AG09319 (cell line): ENCODE measurements at places on chromosomes 2 and 18.

DNA sequence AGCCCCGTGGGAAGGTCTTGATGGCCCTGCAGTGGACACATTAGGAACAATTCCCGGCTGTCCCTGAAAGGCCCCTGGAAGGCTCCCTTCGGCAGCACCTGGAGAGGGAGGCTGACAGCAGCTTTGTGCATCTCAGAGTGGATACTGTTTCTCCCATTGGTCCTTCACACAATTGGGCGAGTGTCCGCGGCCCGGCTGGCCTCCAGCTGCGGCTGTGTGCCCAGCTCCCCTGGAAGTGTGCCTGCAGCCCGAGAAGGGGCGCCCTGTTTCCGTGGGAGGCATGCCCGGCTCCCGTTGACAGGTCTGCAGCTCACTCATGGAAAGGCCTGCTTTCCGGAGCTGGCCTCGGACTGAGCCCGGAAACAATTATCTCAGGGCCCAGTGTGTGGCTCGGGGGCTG, 103.7 kb downstream of the LPIN1 start:
- no peak for DNase-seq

- no peak for DNase-seq
These were observed 223.8 kb upstream of the RAB12 start for GRCh38 chr18:8385400-8385799.

GRCh38 chr18:58970943-58971790, 106.5 kb downstream of the ZNF532 start:
- DNase-seq, result no peak

DNA sequence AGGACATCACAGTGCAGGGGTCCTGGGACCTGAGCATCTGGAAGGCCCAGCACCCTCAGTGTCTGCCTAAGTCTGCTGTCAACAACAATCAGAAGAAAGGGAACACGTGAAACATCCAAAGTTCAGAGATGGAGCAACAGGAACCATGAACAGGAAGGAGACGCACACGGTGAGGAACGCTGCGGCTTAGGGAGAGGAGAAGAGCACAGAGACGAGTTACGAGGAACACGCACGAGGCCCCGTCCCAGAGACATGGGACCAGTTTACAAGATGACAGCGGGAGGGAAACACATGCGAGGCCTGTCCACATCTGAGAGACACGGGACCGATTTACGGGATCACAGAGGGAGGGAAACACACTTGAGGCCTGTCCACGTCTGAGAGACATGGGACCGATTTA, 2.9 kb upstream of the KCNG2 start:
- DNase-seq, result no peak

GRCh38 chr2:120189189-120189588, 34.0 kb downstream of the TMEM185B start:
- DNase-seq, result no peak

- no peak for DNase-seq
These were observed 1216.6 kb upstream of the PIK3C3 start for GRCh38 chr18:40738321-40738880.

GRCh38 chr18:45722899-45723298, 1.1 kb upstream of the SLC14A1 start:
- DNase-seq, result no peak

- no peak for DNase-seq
These were observed 100.6 kb downstream of the MYO1B start for GRCh38 chr2:191345788-191346187.

DNA sequence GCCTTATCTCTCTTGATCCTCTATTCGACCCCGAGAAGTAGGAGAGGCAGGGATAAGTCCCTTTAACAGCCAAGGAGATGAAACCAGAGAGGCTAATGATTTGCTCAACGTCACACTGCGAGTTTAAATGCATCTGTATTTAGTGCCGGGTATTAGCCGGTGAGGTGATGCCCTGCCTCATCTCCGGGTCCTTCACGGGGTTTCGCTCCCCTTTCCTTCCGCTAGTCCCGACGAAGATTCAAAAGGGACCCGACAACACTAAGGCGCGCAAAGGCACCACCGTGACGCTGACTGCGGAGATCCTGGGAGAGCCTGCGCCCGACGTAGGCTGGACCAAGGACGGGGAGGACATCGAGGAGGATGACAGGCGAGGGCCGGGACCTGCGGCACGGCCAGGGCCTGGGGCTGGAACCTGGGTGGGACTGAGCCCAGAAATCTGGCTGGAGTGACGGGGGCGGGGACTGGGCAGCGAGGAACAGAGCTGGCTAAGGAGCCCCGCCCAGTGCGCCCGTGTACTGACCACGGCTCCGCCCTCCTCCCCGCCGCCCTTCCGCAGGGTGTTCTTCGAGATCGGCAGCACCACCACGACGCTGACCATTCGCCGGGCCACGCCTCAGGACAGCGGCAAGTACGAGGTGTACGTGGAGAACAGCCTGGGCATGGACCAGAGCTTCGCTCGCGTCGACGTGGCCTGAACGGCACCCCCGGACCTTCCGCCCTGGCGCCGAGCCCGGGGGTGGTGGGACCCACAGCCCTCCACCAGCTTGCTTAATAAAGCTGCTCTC, 1.0 kb upstream of the GMPPA start:
- peak; percentile 51 for DNase-seq

DNA sequence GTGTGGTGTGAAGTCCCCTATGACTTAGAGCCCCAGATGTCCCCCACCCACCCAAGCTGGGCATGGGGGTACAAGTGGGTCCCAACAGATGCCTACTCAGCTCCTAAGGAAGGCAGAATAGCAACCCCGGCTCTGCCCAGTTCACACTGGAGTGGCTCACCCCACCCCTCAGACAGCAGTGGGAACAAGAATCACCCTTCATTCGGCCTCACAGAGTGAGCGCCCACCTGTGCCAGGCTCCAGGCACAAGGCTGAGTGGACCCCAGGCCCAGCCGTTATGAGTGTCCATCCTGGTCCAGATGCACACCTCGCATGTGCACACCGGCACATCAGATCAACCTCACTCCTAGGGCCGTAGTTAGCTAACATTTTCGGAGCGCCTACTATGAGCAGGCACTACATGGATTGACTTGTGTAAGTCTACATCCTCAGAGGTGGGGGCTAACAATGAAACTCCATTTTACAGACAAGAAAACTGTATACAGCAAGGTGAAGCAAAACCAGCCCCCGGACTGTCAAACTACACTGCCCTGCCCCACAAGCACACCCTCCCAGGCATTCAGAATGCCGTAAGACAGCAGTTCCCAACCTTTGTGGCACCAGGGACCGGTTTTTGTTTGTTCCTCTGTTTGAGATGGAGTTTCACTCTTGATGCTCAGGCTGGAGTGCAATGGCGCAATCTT, 2.8 kb upstream of the ASTL start:
- no peak for DNase-seq

- DNase-seq, result no peak
These were observed 485.1 kb downstream of the NRXN1 start for GRCh38 chr2:50546790-50547189.

DNA sequence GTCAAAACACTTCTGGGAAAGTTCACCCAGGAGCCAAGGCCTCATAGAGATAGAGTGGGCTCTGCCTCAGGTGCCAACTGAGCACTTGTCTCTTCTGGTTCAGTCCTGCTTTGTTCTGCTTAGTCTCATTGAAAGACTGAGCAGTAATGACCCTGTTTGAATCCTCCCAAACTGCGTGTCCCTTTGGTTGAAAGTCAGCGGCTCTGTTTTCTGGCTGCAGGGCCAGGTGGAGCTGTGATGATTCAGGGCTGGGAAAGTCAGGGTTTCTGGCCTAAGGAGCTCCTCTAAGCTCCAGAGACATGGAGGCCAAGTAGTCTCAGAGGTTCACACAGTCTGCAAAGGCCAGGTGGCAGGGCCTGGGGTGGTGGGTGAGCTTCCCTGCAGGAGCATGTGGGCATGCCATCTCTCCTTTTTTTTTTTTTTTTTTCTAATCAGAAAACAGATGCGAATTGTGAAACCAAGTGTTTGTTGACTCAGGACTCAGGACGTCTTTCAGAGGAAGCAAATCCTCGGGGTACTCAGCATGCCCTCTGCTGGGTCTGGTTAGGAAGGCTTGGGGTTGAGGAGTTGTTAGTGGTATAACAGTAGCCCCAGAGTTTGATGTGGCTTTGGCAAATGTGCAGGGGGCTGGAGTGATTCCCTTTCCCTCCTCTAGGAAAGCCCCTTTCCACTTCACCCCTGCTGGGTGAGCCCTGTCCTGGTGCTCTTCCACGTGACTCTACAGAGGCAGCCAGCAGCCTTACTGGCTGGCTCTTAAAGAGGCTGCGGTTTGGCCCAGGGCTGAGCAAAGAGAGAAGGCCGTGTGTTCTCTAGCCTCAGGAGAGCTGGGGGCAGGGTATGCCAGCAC, 38.3 kb downstream of the TMEM17 start:
- DNase-seq, result no peak

DNA sequence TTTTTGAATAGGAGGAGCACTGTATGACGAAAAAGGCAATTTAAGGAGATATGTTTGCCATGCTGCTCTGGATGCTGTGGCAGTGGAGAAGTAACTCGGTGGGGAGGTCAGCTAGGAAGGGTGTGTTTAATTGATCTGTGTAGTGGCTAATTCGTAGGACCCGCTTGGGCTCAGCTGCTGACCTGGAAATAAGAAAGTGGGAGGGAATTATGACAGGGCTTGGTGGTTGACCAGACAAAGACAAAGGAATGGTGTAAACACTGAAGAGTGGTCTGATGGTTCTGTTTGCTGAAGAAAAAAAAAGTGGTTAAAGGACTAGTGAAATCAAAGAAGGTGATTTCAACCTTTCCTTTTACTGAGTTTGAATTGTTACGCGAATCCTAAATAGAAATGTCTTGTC, 146.0 kb downstream of the MAP4K4 start:
- DNase-seq, result no peak

DNA sequence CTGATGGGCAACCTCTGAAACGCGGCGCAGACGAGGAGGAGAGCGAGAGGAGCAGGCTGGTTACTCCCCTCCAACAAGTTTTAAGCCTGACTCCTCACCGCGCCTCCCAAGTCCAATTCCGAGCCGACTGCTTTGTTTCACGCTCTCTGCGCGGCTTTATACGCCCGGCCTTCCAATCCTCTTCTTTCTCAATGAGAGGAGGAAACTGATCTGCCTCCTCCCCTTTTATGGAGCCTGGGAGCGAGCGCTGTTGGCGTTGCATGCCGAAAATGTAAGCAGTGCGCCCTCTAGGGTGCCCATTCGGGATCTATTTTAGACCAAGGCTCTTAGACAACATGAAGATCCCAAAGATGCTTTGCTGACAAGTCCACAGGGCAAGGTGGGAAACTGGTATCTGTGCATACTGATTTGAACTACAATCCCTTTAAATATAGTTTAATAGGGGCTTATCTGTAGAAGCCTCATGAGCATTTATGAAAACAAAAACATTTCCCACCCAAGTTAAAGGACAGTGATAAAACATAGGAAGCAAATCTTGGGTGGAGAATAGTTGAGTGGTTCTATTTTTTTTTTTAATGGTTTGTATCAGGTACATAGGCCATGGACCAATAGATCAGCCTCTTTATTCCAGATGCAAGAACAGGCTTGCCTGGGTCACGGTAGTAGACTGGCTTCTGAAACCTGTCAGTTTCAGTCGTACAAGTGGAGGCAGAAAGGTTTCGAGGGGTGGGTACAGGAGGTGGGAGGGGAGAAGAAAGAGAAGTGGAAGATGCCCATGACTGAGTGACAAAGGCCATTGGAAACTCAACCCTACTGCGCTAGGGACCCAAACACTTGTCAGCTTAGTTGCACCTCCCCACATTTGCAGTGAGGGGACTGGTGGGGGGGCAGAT, at the start of gene RND3:
RND3 (minus strand) TSS at position 131 of the 893 bp plus-strand sequence. CDS start 250 bp downstream, outside the sequence.
- peak; percentile 99 for DNase-seq

GRCh38 chr2:96144481-96145035, 682 bp downstream of the DUSP2 start:
- DNase-seq, result no peak

- no peak for DNase-seq
These were observed 141.5 kb upstream of the FN1 start for GRCh38 chr2:215577356-215577755.

GRCh38 chr2:169661265-169661664, 32.9 kb downstream of the CFAP210 start:
- no peak for DNase-seq

- no peak for DNase-seq
These were observed 51.2 kb downstream of the MYO3B start for GRCh38 chr2:170229125-170229524.

- DNase-seq, result no peak
These were observed 50.3 kb upstream of the B3GNT2 start for GRCh38 chr2:62145478-62146100.

- no peak for DNase-seq
These were observed 124.8 kb upstream of the TACR1 start for GRCh38 chr2:75324141-75324540.

GRCh38 chr2:205280596-205281236, 401.6 kb upstream of the NRP2 start:
- no peak for DNase-seq

DNA sequence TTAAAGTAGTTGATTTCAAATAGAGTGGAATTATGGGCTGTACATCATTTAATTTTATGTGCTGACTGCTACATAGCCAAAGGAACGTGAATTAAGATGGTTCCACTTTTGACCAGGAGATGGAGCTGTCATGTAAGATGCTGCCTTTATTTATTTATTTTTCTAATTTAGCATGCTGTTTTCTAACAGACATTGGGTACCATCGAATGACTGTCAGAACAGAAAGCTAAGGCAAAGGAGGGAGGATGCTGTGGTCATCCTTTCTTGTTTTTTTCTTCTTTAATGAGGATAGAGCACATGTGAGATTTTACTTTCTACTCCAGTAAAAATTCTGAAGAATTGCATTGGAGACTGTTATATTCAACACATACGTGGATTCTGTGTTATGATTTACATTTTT, at the start of gene SCN2A:
SCN2A (plus strand) TSS at position 185 of the 400 bp plus-strand sequence. CDS start 56,410 bp downstream, outside the sequence.
- DNase-seq, result peak; percentile 8

- DNase-seq, result no peak
These were observed 534 bp upstream of the SOCS6 start for GRCh38 chr18:70288171-70288850.
